ENCODE measurements at places on chromosomes 1 and 21.

- DNase-seq: no peak
Observed at GRCh38 chr1:35447278-35447677, 109.9 kb downstream of the KIAA0319L start.

- no peak for DNase-seq
Observed at GRCh38 chr1:171715813-171716251, 26.0 kb downstream of the VAMP4 start.

DNA sequence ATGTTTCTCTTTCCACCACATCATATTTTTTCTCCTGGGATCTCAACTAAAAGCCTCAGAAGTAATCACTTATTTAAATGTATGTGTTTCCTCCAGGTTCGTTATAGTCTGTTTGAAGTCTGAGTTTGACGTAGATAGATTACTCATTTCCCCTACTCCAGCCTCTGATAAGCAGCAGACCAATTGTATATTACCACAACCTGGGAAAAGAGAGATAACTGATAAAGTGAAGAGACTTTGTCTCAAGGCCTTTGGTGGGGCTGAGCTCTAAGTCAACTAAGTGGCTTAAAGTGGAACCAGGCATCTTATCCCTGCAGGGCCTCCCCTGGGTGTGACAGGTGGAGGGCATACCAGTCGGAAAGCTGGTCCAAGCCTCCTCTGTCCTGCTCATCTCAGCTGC, 34.9 kb upstream of the CACNA1E start:
- DNase-seq: no peak

- no peak for DNase-seq
Observed at GRCh38 chr1:234515821-234516241, 36.9 kb upstream of the TARBP1 start.

DNA sequence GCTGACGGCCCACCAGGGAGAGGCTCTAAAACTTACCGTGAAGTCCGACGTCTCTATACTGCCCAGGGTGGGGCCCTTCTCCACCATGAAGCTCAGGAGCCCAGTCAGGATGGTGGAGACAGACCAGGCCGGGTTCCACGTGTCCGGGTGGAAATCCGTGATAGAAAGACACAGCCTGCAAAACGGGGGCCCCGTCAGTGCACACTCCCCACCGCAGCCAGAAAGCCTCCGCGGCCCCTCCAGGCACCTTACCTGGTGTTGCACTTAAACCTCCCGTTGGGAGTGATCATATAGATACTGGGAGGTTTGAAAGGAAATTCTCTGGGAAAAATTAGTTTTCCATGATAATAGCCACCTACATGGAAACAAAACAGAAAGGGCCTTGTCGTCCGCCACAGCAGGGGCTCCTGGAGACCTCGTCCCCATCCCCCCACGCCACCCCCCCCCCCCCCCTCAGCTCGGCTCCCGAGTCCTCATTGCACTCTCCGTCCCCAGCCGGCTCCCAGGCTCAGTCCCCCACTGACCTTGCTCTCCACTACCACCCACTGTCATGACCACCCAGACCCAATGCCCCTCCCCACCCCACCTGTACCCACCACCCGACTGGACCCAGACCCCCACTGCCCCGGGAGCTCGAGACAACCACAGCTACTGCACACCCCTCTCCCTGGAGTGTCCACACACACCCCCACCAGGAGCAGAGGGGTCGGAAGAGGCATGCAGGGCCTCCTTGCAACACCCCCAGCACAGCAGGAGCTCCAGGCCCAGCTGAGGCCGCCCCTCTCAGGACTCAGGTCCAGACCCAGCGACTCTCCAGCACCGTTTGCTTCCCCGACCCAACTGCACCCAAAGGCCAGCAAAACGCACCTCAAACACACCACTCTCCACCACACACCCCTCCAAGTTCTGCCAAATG, 10.7 kb upstream of the C1QTNF12 start:
- no peak for DNase-seq

DNA sequence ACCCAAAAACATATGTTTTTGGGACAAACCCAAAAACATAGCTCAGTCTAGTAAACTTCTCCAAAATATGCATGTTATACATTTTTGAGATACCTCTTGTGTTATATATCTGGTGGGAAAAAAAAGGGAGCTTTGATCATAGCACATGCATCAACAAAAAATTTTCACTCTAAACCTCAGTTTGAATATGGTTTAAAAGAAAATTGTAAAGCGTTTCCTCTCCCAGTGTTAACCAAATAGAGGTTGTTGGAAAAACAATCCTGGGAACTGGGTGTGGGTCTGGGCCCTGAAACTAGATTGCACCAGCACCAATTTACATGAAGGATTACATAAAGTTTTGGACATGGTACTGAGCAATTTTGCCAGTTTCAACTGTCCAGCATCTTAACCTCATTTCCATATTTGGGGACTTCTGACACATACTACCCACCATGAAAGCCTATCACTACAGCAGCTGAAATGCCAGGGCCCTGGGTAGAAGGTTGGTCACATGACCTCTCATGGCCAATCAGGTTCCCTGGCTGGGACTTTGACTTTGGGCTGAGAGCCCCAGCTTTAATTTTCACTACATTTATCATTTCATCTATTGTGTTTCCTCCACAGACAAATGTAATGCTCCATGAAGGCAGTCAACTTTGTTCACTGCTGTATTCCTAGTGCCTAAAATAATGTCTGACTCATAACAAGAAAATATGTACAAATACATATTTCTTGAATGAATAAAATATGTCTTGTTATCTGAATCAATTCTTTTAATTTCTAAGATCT, 150.7 kb downstream of the SETD4 start:
- no peak for DNase-seq

DNA sequence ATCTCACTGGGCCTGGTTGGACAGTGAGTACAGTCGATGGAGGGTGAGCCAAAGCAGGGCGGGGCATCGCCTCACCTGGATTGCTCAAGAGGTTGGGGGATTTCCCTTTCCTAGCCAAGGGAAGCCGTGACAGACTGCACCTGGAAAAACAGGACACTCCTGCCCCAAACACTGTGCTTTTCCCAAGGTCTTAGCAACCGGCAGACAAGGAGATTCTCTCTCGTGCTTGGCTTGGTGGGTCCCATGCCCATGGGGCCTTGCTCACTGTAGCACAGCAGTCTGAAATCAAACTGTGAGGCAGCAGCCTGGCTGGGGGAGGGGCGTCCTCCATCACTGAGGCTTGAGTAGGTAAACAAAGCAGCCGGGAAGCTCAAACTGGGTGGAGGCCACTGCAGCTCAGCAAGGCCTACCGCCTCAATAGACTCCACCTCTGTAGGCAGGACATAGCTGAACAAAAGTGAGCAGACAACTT, 11.3 kb downstream of the C1orf105 start:
- no peak for DNase-seq

DNA sequence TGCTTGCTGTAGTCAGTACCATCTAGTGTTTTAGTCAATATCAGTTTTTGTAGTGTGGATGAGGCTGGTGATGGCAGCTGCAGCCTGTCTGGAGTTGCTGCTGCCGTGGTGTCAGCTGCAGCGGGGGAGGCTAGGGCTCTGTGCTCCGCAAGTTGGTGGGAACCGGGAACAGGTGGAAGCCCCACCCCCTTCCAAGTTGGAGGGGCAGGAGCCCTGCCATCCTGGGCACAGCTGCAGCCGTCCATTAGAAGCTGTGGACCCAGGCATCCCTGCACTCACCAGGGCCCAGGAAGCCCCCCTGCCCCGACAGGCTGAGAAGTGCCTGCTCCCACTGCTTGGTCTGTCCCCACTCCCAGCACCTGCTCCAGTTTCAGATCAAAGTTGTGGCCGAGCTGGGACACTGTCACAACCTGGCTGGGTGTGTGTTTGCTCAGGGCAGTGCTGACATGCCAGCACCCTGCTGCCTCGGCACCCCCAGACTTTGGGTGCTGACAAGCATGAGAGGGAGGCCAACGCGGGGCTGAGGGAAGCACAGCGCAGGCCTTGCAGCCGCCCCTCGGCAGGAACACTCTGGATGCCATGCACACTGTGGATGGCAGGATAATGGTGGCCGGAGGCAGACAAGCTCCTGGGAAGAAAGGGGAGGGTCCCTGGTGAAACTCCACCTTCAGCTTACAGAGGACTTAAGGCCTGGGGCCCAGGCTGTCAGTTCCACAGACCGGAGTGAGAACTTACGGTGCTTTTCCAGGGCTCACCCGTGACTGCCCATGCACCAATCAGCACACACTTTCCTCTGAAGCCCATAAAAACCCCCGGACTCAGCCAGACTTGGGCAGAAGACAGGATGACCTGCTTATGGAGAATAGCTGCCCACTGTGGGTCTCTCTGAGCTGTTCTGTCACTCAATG, 86.9 kb downstream of the ADARB1 start:
- no peak for DNase-seq

DNA sequence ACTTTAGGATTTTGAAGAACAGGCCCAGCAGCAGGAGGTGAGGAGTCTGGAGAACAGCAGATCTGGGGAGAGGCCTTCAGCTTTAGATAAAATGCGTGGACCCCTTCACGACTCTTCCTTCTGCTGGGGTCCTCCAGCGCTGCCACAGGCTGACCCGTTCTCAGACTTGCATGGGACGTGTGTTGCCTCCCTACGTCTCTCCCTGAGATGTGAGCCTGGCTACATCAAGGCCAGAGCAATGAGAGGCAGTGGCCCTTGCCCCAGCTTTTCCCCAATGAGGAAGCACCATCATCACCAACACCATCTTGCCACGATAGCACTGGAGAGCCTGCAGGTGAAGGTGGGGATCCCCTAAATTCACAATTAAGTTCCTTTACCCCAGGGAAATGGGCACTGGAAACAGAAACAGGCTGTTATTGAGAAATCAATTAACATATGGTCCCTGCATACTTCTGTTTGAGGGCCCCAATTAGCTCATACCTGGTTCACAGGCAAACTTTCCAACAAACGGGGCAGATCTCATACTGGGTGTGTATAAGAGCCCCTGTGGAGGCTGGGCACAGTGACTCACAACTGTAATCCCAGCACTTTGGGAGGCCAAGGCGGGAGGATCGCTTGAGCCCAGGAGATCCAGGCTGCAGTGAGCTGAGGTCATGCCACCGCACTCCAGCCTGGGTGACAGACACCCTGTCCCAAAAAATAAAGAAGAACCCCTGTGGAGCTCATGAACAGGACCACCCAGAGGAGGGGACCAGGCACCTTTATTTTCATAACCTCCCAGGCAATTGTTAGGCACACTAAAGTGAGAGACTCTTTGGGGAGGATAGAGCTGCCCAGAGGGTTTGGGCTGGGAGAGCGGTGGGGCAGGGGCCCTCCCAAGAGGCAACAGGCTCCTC, 12.1 kb upstream of the ADAMTSL4 start:
- DNase-seq: no peak

GRCh38 chr1:38464071-38464661, 395.4 kb downstream of the RRAGC start:
- no peak for DNase-seq

- no peak for DNase-seq
Observed at GRCh38 chr1:107572674-107573211, 392.2 kb downstream of the VAV3 start.

- DNase-seq: no peak
Observed at GRCh38 chr1:212721388-212722247, 22.0 kb upstream of the BATF3 start.

- no peak for DNase-seq
Observed at GRCh38 chr1:67754526-67754920, 69.5 kb downstream of the GADD45A start.

GRCh38 chr1:32749332-32749731, 46.8 kb upstream of the SYNC start:
- DNase-seq: no peak

DNA sequence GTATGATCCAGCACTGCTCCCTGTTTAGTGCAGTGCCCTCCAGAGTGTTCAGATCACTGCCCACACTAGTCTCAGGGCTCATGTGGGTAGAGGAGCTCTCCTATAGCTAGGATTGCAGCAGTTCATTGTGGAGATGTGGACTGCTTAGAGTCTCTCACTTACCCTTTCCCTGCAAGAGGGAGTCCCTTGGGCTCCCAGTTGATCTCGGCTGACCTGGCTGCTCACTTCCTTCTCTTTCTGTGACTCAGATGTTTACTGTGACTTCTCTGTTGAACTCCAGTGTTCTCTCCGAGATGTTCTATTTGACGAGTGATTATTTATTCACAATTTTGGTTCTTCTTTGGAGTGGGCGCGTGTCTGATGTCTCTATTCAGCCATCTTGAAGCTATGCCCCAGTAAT, 141.9 kb downstream of the PTBP2 start:
- DNase-seq: no peak

DNA sequence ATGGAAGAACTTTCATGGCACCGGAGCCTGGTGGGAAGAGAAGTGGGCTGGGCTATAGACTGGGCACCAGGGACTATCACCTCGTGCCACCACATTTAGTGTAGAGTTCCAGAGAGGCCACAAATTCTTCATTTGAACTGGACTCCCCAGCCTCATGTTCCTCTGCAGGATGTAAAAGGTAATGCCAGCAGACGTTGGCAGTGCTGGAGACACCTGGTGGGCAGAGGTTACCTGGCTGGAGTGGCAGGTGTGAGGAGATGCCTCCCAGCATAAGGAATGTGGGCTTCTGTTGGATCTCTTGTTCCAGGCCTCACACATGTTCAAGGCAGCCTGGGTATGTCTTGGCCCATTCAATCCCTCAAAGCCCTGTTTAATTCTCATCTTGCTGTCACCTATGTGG, 35.2 kb downstream of the TEX35 start:
- no peak for DNase-seq

GRCh38 chr1:44985747-44986359, 542 bp downstream of the EIF2B3 start:
- DNase-seq: no peak

DNA sequence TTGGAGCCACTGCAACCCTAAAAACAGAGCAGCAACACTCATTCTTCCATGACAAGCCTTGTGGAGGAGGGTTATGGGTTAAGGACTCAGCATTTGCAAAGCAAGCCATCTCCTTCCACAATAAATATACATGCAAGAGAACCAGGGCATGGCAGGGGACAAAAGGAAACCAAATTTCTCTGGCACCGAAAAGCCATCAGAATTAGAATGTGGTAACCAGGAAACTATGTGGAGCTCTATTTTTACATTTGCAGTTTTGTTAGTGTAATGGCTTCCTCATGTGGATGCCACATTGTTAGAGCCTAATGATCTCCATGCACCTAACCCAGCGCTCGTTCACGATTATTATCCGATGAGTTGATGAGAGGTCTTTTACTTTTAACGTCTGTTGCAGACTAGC, 91.7 kb downstream of the NAV1 start:
- no peak for DNase-seq

GRCh38 chr1:28928314-28928941, 14.1 kb downstream of the EPB41 start:
- DNase-seq: no peak

DNA sequence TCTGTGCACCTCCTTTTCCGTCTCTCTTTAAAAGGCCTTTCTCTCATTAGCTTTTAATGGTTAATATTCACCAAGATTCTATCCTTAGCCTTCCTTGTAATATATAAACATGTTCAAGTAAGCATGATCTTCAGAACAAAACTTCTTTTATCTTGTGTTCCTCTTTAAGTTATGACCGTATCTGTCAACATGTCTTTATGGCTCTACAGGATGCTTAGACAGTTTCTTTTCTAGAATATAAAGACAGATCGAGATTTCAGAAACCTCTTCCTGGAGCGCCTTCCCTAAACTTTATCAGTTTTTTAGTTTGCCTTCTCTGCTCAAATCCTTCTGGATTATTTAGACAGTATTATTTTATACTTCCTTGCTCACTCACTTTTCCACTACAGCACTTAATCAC, 7.2 kb downstream of the RO60 start:
- no peak for DNase-seq

- no peak for DNase-seq
Observed at GRCh38 chr1:184416946-184417345, 30.1 kb downstream of the C1orf21 start.
